ENCODE measurements at places on chromosomes 1 and 21. TPM values are rescaled to one million over a fixed set of nuclear protein-coding genes. Genes with fewer than 3 reads are reported as not detected.

DNA sequence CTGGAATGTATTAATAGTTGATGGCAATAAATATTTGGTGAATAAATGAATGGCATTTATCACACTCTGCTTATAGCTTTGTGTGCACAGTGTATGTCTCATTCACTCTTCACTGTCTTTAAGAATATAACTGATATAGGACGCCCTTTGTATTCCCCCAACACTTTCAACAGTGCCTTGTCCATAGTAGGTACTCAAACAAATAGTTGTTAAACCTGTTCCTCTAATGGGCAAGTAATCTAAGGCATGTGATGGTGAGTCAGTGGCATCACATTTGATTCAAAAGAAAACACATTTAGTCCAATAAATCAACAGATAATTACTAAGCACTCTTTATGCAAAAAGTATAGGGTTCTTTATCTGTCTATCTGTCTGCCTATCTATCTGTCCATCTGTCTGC lies 11.2 kb upstream of the RXRG start:
- no peak for DNase-seq

- DNase-seq, result no peak
Measured at GRCh38 chr21:35578347-35578782, 482.0 kb downstream of the SETD4 start.

GRCh38 chr1:208526613-208527125 lies 282.5 kb upstream of the PLXNA2 start:
- no peak for DNase-seq

Gene CNR2
- total RNA-seq, result not detected

Gene PADI4
- not detected for total RNA-seq

Data from NCI-H460 (cell line).